NT2/D1 (cell line): ENCODE measurements at places on chromosomes 6 and 20.

- no peak for DNase-seq
Observed at GRCh38 chr6:19879663-19880062, 42.5 kb downstream of the ID4 start.

DNA sequence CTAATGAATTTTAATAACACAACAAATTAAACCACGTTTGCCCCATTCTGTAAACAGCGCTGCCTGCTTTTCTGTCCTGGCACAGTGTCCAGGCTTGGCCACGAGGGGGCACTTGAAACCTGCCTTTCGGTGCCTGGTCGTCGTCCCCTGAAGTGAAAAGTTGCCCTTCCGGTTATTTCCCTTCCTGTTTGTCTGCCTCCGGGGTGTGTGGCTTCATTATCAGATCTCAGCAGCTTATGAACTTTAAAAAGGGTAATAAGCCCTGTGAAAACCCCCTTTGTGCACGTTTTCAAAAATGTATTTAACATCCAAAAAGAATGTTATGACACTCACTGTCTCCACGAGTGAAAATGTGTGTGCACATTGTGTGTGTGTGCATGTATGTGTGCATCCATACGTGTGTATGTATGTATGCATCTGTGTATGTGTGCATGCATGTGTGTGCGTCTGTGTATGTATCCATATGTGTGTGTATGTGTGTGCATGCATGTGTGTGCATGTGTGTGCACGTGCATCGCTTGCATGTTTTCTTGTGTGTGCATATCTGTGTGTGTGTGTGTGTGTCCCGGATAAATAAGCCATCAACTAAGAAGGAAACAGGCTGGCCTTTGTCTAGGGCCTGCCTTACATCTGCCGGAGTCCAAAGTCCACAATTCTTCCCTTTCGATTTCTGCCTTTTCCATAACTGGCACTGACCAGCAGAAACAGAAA is 358.4 kb downstream of the THBS2 start:
- peak; percentile 46 for DNase-seq

DNA sequence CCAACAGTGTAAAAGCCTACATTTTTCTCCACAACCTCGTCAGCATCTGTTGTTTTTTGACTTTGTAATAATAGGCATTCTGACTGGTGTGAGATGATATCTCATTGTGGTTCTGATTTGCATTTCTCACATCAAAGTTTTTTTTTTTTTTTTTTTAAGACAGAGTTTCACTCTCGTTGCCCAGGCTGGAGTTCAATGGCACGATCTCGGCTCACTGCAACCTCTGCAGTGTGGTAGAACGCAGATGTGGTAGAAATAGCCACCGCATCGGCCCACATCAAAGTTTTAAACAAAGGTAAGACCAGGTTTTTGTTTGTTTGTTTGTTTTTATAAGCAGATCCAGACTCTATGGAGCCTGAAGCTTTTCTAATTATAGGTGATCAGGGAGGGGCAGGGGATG is 12.7 kb upstream of the PPP1R3G start:
- DNase-seq, result no peak

DNA sequence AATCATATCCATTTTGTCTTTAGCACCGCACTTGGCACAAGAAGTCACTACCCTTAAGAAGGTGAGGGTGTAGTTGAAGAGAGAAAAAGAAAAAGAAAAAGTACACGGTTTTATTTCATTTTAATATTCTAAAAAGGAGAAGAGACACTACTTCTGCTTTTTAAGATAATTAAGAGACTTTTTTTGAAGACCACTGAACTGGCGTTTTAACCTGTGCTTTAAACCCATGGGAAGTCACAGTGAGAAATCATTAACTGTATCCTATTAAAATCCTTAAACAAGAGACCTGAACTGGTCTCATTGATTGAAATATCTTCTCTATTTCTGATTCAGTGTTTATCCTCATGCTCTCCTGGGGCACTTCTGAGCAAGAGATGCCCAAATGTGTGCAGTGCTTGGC is 243.5 kb downstream of the TMEM242 start:
- DNase-seq, result no peak

DNA sequence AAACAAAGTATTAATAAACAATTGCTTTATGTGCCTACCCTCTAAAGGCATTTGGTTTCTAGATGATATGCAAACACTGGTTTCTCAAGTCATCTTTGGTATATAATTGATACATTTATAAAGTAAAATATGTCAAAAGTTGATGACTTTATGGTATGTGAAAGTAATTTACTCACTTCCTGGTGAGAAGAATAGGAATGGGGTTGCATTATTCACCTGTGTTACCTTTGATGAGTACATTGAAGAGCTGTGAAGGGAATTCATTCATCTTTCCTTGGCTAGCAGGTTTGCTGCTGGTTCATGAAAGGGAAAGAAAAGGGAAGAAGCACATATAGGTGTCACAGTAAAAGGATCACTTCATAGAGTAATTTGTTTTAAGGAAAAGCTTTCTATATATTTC is 20.4 kb downstream of the RNF217 start:
- no peak for DNase-seq

- DNase-seq, result no peak
Observed at GRCh38 chr6:101394936-101395335, 1.4 kb downstream of the GRIK2 start.

DNA sequence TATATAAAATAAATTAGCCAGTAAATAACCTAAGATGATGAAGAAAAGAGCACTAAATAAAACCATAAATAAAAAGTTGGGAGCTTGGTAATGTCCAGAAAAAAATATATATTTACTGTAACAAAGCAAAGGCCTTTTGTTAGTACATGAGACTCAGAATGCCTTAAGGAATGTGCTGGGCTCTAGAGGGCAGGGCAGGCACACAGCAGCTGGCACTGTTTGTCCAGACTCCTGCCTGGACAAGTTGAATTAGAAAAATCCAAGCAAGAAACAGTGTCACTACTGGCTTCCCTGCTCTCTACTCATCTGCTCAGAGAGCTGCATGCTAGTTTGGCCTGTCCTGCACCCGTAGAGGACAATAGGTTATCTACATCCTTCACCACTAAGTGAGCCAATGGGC is 8.8 kb downstream of the DEFB129 start:
- DNase-seq, result no peak
